ENCODE measurements at places on chromosomes 1 and 21.

DNA sequence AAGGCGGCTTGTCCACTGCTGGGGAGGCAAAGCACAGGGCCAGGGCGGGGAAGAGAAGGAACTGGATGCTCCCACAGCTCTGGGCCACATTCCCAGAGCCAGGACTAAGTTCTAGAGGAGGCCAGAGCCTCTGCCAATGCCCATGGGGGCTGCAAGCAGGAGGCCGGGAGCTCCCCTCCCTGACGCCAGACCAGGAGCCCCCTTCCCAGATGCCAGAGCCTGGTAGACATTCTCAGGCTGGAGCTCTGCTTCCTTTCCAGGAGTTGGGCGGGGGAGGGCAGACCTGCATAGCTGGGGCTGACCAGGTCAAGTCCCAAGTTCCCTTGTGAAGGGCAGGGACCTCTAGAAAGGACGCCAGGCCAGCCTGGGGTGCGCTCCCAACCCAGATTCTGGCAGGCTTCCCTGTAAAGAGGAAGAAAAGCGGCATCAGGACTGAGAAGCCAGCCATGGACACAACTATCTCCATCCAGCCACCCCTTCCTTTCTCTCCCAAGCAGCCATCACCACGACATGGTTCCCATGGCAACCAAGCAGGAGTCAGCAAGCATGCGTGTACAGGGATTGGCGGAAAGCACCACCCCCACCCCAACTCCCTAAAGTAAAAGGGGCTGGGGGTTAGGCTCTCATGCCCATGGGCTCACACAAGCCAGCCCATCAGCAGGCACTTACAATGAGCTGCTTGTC is 13.4 kb downstream of the KIF21B start:
- DNase-seq: no peak

GRCh38 chr1:46528297-46528955 is 23.0 kb downstream of the KNCN start:
- DNase-seq: no peak

DNA sequence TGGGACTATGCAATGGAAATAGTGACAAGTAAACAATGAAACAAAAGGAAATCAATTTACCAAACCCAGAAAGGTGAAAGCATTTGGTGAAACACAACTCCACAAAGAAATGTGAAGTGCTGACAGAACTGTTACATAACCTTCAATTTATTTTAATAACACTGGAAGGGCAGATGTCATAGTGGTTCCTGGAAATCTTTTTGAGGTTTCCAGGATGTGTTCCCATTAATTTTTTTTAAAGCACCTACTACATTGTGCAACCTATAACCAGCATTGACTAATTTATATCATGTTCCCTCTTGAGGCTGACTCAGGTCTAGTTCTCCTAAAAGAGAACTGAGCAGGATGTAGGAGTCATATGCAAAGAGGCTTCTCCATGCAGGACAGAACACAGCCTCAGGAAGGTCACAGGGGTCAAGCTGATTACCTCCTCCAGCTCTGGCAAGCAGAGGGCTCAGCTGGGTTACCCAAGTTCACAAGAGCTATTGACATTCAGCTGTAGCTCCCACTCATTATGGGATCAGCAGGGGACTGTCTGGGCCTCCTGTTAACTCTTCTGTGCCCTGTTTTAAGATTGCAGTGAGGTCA is 157.1 kb upstream of the NRIP1 start:
- DNase-seq: peak; percentile 35

GRCh38 chr21:35921471-35921870 is 138.9 kb downstream of the SETD4 start:
- no peak for DNase-seq

DNA sequence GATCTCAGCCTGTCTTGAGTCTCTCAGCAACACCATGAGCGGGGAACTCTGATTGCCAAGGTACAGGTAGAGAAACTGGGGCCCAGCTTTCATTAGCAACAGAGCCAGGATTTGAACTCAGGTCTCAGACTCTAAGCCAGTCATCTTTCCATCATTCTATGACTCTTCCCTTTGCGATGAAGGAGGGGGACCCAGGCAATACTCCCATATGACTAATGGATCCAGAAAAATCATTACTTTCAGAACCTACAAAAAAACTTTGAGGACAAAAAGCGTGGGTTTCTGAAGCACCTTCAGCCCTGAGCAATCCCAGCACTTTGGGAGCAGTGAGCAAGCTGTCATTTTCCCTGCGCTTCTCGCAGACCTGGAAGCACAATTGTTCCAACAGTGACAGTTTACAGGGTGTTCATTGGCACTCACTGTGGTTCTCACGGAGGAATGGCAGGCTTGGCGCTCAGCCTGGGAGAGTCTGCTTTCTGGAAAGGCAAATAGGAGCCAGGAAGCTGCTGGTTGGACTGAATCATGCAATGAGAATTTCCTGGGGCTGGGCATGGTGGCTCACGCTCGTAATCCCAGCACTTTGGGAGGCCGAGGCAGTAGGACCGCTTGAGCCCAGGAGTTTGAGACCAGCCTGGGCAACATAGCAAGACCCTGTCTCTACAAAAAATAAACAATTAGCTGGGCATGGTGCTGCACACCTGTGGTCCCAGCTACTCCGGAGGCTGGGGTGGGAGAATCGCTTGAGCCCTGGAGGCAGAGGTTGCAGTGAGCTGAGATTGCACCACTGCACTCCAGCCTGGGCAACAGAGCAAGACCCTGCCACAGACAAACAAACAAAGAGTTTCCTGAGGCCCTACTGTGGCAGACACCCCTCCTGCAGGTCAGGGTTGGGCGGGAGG is 40.1 kb downstream of the SLC2A7 start:
- no peak for DNase-seq

- DNase-seq: peak; percentile 18
Measured at GRCh38 chr1:101431956-101432510, 195.2 kb downstream of the S1PR1 start.

- DNase-seq: no peak
Measured at GRCh38 chr1:86394416-86394815, 1.7 kb downstream of the ODF2L start.

GRCh38 chr1:66685265-66685664 is 67.0 kb upstream of the DYNLT5 start:
- no peak for DNase-seq

DNA sequence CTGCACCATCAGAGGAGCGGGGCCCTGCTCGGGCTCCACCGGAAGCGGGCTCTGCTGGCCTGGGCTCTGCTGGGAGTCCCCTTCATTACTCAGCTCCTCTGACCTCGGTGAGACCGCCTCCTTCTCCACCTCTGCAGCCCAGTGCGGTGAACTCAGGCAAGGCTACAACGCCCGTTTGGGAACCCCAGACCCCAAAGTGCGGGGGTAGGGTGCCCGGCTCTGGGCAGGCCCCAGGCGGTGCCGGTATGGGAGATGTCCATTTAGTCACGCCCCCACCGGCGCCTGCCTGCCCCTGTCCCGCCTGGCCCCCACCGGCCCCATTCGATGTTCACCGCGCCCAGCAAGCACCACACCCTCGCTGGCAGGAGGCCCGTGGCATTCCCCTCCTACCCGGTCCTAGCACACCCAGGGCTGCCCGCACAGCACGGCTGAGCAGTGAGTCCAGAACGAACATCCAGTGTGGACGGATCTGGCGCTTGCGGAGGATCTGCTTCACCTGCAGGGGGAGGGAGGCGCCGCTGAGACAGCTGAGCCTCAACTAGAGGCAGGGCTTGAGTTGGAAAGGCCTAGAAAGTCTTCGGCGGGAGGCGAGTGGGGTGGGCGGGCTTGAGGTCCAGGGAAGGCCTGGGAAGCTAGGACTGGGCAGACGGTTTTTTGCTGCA is 10.0 kb downstream of the MAP3K6 start:
- no peak for DNase-seq

DNA sequence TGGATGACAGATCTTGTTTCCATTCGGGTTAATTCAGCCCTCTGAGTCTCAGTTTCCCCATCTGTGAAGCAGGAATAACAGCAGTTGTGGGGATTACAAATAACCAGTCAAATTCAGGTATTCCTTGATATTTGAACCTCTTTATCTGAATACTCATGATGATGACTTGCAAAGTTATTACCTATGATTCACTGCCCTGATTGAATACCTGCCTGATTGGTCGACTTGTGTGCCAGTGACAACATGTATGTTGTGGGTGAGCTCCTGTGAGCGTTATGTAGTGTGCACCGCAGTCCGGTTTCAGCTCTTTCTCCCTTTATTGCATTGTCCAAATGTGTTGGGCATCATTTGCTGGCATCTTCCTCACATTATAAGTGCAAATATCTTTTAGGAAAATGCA is 9.5 kb upstream of the TMEM61 start:
- no peak for DNase-seq

DNA sequence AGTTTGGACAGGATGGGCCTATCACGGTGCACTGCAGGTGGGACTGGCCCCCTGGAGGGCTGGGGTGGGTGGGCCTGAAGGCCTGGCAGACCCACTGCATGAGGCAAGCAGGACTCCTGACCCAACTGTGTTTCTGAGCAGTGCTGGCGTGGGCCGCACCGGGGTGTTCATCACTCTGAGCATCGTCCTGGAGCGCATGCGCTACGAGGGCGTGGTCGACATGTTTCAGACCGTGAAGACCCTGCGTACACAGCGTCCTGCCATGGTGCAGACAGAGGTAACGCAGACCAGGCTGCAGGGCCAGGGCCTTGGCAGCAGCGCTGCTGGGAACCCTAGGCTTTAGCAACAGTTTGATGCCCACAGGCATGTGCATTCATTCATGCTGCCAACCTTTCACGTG is 29.0 kb upstream of the KDM4A start:
- DNase-seq: no peak

- no peak for DNase-seq
Measured at GRCh38 chr1:78237364-78237916, 191.7 kb downstream of the GIPC2 start.

GRCh38 chr1:188958461-188959115 is 1519.1 kb downstream of the BRINP3 start:
- peak; percentile 5 for DNase-seq

GRCh38 chr1:197277166-197277565 is 9.1 kb downstream of the CRB1 start:
- DNase-seq: no peak

DNA sequence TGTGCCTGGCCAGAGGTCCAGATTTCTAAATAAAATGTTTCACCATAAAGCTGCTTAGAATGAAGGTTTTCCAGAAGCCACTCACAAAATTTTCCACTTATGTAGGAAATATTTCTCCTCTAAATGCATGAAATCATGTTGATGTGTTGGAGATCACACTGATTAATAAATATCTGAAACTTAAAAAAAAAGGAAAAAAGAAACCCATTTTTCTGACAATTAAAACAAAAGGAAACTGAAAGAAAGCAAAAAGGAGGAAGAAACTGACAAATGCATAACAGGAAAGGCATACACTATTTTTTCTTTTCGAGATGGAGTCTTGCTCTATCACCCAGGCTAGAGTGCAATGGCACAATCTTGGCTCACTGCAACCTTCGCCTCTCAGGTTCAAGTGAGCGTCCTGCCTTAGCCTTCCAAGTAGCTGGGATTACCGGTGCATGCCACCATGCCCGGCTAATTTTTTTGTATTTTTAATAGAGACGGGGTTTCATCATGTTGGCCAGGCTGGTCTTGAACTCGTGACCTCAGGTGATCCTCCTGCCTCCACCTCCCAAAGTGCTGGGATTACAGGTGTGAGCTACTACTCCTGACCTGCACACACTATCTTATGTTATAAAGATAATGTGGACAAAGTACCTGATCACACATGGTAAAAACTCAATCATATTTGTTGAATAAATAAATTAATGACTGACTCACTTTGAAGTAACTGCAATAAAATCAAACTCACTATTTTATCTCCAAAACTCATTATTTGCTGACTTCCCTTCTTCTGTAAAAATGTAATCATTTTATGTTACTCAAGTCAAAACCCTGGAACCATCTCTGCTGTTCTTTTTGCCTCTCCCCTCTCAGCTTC is 149.8 kb upstream of the NR5A2 start:
- DNase-seq: no peak

GRCh38 chr1:167198518-167199133 is 22.1 kb upstream of the POU2F1 start:
- no peak for DNase-seq

- peak; percentile 54 for DNase-seq
Measured at GRCh38 chr1:86018283-86018923, 138.2 kb downstream of the COL24A1 start.

- DNase-seq: peak; percentile 30
Measured at GRCh38 chr1:16073490-16074119, at the start of gene FAM131C. Gene FAM131C (minus strand): TSS chr1:16073651. CDS start chr1:16073442, 209 bp downstream.

DNA sequence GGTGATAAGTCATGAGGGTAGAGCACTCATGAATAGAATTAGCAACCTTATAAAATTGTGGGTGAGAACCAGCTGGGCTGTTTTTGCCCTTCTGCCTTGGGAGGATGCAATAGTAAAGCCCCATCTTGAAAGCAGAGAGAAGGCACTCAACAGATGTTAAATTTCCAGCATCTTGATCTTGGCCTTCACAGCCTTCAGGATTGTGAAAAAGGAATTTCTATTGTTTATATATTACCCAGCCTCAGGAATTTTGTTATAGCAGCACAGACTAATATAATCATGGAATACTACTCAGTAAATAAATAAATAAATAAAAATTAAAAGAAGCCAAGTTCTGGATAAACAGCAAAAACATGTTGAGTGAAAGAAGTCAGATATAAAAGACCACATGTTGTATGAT is 175.2 kb downstream of the KCNT2 start:
- DNase-seq: no peak

DNA sequence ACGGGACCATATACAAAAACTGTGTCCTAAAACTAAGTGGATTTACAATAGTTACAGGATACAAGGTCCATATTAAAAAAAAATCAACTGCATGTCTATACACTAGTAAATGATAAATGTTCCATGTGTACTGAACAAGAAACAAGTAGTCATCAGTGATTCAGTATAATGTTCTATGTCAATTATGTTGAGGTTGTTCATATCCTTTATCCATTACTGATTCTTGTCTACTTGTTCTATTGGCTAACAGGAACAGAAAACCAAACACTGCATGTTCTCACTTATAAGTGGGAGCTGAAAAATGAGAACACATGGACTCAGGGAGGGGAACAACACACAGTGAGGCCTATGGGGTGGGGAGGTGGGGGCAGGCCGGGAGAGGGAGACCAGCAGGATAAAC is 90.5 kb downstream of the CDC42BPA start:
- DNase-seq: no peak

All from GM12865 (cell line).